ENCODE measurements at places on chromosomes 2 and 18.

GRCh38 chr18:33840212-33840593 is 262.2 kb downstream of the ASXL3 start:
- DNase-seq, result no peak

DNA sequence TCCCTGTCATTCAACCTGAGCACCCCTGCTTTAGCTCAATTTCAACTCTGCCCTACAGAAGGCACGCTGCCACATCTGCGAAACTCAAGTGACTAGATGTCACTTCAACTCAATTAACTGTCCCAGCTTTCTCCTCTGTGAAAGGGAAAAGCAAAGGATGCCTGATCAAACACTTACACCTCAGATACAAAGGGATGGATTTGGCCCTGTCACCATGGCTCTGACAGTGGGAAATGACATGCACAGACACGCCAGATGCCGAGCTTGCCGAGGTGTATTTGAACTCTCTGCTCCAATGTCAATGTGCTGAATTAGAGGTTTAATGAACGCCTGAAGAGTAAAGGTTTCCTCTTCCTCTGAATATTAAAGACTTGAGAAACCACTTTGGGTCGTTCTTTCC is 481.1 kb downstream of the CBLN2 start:
- no peak for DNase-seq

DNA sequence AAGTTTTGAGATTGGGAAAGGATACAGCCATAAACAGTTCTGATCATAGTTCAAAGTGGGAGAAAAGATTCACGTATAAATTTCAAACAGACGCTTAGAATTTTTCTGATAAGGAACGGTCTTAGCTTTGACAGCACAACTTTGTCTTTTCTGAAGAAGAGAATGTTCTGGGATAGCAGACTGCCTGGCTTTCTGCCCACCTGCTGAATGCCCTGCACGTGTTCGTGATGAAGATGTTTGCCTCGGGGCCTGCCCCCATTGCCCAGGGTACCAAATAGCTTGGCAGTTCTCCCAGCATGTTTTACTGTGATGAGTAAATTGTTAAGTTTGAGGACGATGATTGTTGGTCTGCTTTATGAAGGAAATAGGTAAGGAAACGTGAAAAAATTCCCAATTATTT is 4.6 kb downstream of the MRPL33 start:
- DNase-seq, result peak; percentile 67

DNA sequence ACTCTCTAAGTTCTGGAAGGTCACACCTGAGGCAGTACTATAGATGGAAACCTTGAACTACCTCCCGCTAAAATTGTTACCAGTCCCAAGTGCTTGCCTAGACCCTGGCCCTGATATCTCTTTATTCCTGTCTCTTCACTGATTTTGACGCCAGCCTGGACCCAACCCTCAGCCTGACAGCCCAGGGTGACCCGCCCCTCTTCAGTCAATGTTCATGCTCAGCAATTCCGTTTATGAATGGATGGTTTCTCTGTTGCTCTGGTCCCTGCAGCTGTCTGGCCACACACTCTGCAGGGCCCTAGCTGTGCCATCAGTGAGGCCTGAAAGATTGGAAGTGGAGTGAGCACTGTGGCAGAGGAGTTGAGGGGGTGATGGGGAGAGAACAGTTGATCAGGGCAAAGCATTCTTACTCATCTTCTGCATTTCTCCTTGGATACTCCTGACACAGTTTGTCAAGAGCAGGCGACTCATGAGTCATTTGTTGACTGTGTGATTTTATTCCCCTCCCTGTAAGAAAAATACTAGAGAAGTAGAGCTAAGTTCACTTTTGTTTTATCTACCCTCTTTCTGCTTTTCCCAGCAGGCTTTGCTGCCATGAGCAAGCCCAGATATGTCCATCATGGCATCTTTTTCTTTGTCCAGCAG is 46.0 kb downstream of the NPAS2 start:
- peak; percentile 70 for DNase-seq

GRCh38 chr2:123839326-123839725 is 185.8 kb upstream of the CNTNAP5 start:
- no peak for DNase-seq

GRCh38 chr2:141508086-141508752 is 622.6 kb downstream of the LRP1B start:
- DNase-seq, result no peak

DNA sequence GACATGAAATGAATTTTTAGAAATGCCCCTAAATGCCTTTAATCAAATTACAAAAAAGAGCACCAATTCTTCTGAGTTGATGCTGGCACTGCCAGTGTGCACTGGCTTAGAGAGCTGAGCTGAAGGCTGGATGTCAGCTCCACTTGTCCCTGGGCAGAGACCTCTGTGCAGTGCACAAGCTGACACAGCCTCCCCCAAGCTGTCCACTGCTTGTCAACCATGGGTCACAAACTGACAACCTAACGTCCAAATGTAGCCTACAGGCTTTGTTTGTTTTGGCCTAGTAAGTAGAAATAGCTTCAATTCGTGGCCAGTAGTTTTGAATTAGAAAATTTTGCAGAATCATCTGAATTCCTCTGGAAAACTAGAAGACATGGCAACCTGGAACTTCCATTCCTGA is 605.6 kb downstream of the DCC start:
- DNase-seq, result no peak

Measured in kidney tubule cell (primary cell).